ENCODE measurements at places on chromosomes 12 and 14.

GRCh38 chr12:40911676-40912075, 219.4 kb downstream of the CNTN1 start:
- no peak for DNase-seq

- no peak for DNase-seq
Measured at GRCh38 chr12:111056618-111057521, 136.5 kb upstream of the MYL2 start.

DNA sequence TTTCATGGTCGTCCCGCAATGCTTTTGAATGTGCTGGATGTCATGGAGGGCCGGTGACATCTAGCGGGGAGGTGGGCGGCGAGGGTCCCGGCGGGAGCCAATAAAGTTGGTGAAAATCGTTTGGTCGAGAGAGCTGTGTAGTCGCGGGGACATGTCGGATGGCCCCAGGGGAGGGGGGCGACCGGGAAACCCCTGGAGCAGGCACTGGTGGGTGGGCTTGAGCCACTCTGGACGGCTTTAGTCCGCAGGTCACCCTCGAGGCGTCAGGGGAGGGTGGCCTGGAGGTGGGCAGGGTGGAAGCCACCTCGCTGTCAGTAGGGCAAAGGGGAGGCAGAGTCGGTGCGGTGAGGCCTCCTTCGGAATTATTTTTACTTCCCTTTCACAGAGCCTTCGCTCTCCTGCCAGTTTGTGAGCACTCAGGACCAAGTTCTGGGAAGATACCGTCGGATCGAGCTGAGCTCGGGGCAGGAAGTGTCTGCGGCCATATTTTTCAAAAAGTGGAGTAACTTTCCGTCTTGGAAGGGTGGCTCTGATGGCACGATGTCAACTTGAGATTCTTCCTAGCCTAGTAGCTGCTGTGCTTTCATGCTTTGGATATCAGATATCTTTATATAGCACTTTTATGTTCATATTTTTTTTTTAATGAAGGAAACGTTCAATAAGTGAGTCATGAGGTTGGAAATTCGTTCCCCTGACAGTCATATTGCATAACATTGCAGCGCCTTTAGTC, 28.2 kb downstream of the WBP11 start:
- DNase-seq, result peak; percentile 60

- no peak for DNase-seq
Measured at GRCh38 chr12:103441437-103442181, 54.2 kb downstream of the C12orf42 start.

DNA sequence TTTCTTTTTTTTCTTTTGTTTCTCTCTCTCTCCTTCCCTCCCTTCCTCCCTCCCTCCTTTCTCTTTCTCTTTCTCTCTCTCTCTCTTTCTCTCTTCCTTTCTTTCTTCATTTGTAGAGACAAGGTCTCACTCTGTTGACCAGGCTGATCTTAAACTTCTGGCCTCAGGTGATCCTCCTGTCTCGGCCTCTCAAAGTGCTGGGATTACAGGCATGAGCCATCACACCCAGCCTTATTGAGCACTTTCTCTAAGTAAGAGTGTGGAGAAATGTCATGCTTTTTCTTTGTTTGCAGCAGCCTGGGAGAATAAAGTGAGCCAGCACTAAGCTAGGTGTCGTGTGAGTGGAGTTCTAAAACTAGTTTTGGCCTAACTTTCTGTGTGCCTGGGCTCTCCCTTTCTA, 74.0 kb downstream of the TTC7B start:
- no peak for DNase-seq

DNA sequence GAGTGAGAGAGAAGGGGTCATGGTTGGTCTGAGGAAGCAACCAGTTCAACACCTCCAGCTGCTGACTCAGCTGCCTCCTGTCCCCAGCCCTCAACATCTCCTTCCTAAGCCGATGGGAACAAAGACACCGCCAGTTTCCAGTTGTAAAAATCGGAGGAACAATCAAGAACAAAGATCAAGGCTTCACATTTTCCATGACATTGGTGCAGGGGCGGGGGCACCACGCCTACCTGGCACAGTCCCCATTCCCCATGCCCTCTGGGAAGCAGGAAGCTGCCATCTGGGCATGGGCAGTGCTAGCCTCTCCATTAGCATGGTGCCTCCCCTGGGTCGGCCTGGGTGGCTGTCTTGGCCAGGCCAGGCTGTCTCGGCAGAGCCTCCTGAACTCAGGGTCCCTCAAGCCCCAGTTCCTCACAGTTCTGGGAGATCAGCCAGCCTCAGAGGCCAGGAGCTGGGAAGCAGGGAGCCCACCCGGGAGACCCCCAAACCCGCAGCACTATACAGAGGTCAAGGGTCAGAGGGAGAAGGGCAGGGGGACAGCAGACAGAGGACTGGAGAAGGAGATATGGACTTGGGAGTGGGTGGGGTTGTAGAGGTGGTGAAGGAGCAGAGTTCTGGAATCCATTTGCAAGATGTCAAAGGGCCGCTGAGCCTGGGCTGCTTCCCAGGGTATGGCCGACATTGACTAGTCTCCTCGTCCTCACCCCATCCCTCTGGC, 19.6 kb upstream of the TMEM106C start:
- no peak for DNase-seq

- DNase-seq, result no peak
Measured at GRCh38 chr12:58871556-58871955, 48.7 kb downstream of the LRIG3 start.

DNA sequence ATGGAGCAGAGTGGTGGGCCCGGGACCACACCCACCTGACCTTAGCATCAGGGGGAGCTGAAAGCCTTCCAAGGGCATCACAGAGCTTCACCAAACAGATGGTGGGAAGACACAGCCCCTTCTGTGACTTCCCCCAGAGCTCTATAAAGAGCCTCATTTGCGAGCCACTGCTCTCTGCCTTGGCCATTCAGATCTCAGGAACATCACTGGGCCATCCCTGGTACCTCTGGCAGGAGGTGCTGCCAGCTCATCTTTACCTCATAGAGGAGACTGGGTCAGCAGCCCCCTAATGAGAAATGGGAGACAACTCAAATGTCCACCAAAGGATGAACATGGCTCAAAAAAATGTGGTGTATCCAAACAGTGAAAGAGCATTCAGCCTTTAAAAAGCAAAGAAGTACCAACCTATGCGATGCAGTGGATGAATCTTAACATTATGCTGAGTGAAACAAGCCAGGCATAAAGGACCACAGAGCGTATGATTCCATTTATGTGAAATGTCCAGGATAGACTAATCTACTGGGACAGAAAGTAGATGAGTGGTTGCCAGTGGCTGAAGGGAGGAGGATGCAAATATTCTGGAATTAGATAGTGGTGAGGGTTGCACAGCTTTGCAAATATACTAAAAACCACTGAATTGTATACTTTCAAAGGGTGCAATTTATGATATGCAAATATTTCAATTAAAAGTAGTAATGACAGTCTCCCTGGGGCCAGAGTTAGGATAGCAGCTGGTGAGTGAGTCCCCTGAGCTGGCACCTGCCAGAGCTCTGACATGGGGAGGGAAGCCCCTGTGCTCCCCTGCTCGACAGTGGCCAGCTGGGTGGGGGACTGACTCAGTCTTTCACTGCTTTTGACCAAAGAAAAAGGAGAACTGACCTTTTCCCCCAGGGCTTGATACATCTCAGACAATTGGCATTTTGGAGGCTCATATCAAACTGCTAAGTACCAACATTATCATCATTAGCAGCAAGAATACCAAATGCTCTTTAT, 116.6 kb downstream of the GCH1 start:
- DNase-seq, result no peak

- no peak for DNase-seq
Measured at GRCh38 chr14:54493293-54493692, 4.5 kb upstream of the GMFB start.

- peak; percentile 99 for DNase-seq
Measured at GRCh38 chr12:68331869-68332727, at the start of gene MDM1. MDM1 (minus strand) TSS chr12:68332362; CDS start chr12:68332245, 117 bp downstream.
